ENCODE measurements at places on chromosomes 3 and 15. TPM values are rescaled to one million over a fixed set of nuclear protein-coding genes. Genes with fewer than 3 reads are reported as not detected.
A peak's percentile ranks its signal among the peaks of the same experiment; 100 is the strongest.

The NAALADL2 gene
- 9.1 TPM for total RNA-seq

The ALPK3 gene
- 0.89 TPM for total RNA-seq

The CKMT1B gene
- total RNA-seq, result 74.1 TPM

The GUCA1C gene
- not detected for total RNA-seq

The HRG gene
- total RNA-seq, result not detected

The ARHGEF26 gene
- 49.3 TPM for total RNA-seq

The FAH gene
- total RNA-seq, result 12.5 TPM

The NTRK3 gene
- total RNA-seq, result 7.2 TPM

DNA sequence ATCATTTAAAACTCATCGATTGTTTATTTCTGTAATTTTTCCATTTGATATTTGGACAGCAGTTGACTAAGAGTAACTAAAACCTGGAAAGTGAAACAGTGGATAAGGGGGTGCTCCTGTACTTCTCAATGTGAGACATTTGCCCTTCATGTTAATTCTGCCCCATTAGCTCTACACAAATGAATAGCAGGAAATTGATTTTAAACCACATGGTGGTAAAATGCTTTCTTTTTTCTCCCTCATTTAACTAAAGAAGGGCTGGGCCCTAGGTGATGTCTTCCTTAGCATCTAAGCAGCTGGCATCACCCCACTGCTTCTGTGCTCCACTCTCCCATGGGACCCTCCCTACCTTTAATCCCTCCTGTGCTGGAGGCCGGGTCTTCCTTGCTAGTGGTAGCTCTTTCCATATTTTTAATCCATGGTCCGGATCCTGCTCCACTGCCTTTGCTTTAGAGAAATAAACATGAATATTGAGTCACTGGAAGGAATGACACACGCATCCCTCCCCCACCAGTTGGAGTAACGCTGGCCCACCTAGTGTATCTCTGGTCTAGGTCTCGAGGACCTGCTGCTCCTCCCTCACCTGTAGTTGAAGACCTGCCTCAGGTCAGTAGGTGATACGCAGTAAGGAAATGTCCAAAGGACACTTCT lies 30.2 kb upstream of the LAMP3 start:
- H3K4me3 ChIP-seq, result no peak overlapping the region
- H3K4me1 ChIP-seq, result no peaks in the 10 kb centered on the region
- H3K36me3 ChIP-seq, result no peaks in the 10 kb centered on the region
- no peak overlapping the region for H3K27ac ChIP-seq
- no peaks in the 10 kb centered on the region for H3K27me3 ChIP-seq

DNA sequence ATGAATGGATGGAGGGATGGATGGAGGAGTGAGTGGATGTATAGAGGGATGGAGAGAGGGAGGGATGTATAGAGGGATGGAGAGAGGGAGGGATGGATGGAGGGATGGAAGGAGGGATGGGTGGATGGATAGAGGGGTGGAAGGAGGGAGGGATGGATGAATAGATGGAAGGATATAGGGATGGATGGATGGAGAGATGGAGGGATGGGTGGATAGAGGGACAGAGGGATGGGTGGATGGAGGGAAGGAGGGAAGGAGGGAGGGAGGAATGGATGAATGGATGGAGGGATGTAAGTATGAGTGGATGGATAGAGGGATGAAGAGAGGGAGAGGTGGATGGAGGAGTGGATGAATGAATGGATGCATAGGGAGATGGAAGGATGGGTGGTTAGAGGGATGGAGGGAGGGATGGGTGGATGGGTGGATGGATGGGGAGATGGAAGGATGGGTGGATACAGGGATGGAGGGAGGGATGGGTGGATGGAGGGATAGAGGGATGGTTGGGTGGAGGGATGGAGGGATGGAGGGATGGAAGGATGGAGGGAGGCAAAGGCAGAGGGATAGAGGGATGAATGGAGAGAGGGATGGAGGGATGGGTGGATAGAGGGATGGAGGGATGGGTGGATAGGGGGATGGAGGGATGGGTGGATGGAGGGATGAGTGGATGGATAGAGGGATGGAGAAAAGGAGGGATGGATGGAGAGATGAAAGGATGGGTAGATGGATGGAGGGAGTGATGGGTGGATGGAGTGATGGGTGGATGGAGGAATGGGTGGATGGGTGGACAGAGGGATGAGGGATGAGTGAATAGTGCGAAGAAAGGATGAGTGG lies 313.8 kb downstream of the UACA start:
- H3K27me3 ChIP-seq, result peaks cover 10% of the 10 kb centered on the region
- no peaks in the 10 kb centered on the region for H3K36me3 ChIP-seq
- no peak overlapping the region for H3K4me3 ChIP-seq
- no peak overlapping the region for H3K27ac ChIP-seq

DNA sequence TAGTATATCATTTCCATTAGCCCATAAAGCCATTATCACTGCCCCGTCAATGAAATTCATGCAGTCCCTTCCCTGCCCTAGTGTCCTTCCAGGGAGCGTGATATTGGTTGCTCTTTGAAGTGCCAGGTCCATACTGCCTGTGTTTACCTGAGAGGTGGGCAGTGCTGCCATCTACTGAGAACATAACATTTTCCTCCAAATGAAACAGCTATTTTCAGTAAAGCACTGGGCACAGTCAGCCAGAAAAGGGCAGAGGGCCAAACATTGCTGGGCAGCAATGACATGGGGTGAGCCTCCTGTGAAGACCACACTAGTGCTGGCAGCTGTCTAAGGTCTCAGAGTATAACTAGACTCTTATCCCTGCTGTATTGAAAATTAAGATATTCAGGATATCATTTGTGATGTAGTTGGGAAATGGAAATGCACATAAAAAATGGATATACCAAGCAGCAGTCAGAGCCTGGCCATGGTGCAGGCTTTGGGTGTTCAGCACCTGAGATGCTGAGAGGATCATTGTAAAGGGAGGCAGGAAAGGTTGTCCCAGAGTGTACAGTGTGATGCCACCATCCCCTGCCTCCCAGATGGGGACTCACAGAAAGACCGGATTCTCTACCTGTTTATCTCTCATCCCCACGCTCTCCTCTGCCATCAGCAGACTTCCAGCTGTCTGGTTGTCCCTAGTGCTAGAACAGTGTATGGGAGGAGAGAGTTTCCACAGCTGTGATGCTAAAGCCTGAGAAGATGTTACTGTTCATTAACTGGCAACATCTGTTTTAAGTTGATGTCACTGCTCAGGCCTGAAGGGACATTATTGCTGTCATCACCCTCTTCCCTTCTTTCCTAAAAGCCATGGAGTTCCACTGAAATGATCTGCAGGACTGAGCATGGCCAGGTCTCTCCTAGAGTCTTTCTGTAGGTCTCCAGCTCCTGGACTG lies 108.8 kb downstream of the ARNT2 start:
- no peak for DNase-seq
- peak overlapping the region; percentile 72 for H3K27ac ChIP-seq
- H3K36me3 ChIP-seq, result no peaks in the 10 kb centered on the region
- H3K4me3 ChIP-seq, result no peak overlapping the region
- H3K4me1 ChIP-seq, result peaks cover 2% of the 10 kb centered on the region

GRCh38 chr3:45003406-45003805 lies 22.7 kb upstream of the CLEC3B start:
- H3K36me3 ChIP-seq, result peaks cover 64% of the 10 kb centered on the region
- H3K4me1 ChIP-seq, result peaks cover 12% of the 10 kb centered on the region
- no peak for DNase-seq
- H3K27me3 ChIP-seq, result no peaks in the 10 kb centered on the region
- H3K4me3 ChIP-seq, result no peak overlapping the region
- no peak overlapping the region for H3K27ac ChIP-seq

- H3K4me3 ChIP-seq, result peak overlapping the region; percentile 38
- H3K27me3 ChIP-seq, result peaks cover 74% of the 10 kb centered on the region
- H3K4me1 ChIP-seq, result peaks cover 10% of the 10 kb centered on the region
These were observed 48.5 kb upstream of the CCDC174 start for GRCh38 chr3:14602804-14603644.

DNA sequence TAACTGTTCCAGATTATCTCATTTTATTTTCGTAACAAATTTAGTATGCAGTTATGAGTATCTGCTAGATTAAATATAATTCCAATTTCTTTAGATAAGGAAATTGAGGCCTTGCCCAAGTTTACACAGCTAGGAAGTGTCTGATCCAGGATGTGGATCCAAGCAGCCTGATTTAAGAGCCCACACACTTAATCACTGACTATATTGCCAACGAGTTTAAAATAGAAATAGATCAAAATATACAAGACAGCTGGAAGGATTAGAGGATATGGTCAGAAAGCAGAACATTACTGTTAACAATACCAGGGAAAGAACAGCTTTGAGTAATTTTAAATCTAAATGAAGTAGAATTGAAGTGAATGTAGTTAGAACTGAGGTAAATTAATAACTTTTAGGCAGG lies 215.2 kb downstream of the C3orf38 start:
- H3K27me3 ChIP-seq, result no peaks in the 10 kb centered on the region
- H3K4me3 ChIP-seq, result no peak overlapping the region
- no peaks in the 10 kb centered on the region for H3K36me3 ChIP-seq
- no peak for DNase-seq
- H3K27ac ChIP-seq, result no peak overlapping the region

GRCh38 chr15:60479361-60480110 lies 594 bp upstream of the ICE2 start:
- peak overlapping the region; percentile 78 for H3K4me3 ChIP-seq
- no peak for DNase-seq
- no peaks in the 10 kb centered on the region for H3K27me3 ChIP-seq
- peaks cover 44% of the 10 kb centered on the region for H3K4me1 ChIP-seq
- peak overlapping the region; percentile 95 for H3K27ac ChIP-seq
- H3K36me3 ChIP-seq, result peaks cover 3% of the 10 kb centered on the region

DNA sequence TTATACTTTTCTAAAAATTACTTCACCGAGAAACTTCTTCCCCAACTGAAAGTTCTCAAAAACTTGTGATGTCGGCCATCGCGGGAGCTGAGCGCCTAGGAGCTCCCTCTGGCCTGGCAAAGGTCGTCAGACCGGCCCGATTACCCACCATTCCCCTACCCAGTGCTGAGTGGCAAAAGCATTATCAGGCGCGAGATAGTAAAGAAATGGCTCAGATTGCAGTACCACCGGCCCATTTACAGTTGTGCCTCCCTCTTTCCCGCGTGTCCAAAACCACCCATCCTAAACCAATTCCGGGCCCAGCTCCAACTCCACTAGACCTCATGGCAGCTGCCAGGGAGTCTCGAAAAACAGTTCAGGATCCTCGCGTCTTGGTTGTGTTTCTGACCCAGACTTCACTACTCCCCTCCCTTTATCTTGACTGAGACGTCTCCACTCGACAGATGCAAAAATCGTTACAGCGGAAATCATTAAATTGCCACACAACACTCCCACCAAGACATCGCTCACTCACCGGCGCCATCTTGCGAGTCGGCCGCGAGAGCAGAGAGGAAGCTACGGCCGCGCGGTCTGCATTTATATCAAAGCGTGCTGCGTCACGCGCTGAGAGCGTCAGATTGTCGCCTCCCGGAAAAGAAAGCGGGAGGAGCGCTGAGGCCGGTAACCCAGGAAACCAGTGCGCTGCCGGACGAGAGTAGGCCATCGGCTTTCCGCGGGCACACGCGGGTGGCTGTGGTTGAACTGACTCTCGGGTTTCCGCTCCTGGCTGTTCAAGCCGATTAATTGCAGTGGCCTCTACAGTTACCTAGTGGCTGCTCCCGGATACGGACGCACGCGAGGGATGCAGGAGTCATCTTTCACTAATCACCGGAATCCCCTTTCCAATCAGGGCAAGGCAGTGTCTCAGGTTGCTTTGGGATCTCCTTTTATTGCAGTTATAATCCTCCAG lies at the start of gene RPL22L1:
Gene RPL22L1 (minus strand): TSS at position 551 of the 949 bp plus-strand sequence. CDS start 28 bp downstream, at position 523.
- DNase-seq, result peak; percentile 97
- no peaks in the 10 kb centered on the region for H3K27me3 ChIP-seq
- peaks cover 29% of the 10 kb centered on the region for H3K4me1 ChIP-seq
- peak within 1 kb of the TSS; percentile 89 for H3K27ac ChIP-seq
- peak within 1 kb of the TSS; percentile 76 for H3K4me3 ChIP-seq
- H3K36me3 ChIP-seq, result peaks cover 31% of the 10 kb centered on the region

GRCh38 chr15:85624291-85624801 lies 170.4 kb downstream of the KLHL25 start:
- DNase-seq, result no peak
- peak overlapping the region; percentile 78 for H3K27ac ChIP-seq
- H3K27me3 ChIP-seq, result no peaks in the 10 kb centered on the region
- H3K36me3 ChIP-seq, result peaks cover 12% of the 10 kb centered on the region

DNA sequence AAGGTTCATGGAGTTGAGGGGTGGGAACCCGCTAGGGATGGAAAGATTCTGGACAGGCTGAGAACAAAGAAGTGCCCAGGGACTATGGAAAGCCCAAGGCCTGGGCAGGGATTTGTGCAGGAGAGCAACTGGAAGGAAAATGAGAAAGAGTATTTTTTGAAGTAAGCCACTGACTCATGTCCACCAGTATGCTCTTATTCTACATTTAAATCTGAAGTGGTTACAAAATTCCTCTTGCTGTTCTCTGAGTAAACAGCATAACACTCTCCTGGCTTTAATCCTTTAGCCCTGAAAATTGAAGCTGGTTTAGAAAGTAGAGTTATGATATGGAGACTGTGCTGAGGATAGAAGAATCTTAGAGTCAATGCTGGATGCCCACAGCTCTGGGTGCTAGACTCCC lies 165.2 kb downstream of the ISL2 start:
- no peak for DNase-seq
- no peak overlapping the region for H3K4me3 ChIP-seq
- no peaks in the 10 kb centered on the region for H3K4me1 ChIP-seq
- H3K36me3 ChIP-seq, result peaks cover 9% of the 10 kb centered on the region

GRCh38 chr3:73350996-73351395 lies 273.7 kb downstream of the PDZRN3 start:
- H3K36me3 ChIP-seq, result no peaks in the 10 kb centered on the region
- H3K27ac ChIP-seq, result no peak overlapping the region
- no peaks in the 10 kb centered on the region for H3K27me3 ChIP-seq
- no peak overlapping the region for H3K4me3 ChIP-seq
- no peak for DNase-seq

DNA sequence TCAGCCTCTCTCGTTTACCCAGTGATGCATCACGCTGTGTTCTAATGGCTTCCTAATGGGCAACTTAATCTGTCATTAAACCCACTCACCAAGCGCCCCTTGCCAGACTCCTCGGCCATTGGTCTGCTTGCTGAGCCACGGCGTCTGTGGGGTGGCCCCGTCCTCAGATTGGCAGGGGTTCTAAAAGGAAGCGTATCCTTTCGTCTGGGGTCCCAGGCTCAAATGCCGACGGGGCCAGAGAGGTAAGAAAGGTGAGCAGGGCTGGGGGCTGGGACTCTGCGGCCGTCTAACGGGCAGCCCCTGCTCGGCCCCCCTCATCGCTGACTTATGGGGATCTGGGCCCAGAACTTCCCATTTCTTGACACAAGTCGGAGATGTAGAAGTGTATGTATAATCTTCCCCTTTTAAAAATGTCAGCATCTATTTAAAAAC lies 315.1 kb upstream of the PROK2 start:
- peak overlapping the region; percentile 30 for H3K4me3 ChIP-seq
- DNase-seq, result no peak
- peaks cover 18% of the 10 kb centered on the region for H3K4me1 ChIP-seq
- peaks cover 15% of the 10 kb centered on the region for H3K27me3 ChIP-seq
- H3K36me3 ChIP-seq, result no peaks in the 10 kb centered on the region

GRCh38 chr3:141305436-141305835 lies 62.9 kb upstream of the ZBTB38 start:
- H3K4me3 ChIP-seq, result no peak overlapping the region
- H3K27ac ChIP-seq, result no peak overlapping the region
- H3K36me3 ChIP-seq, result no peaks in the 10 kb centered on the region
- no peaks in the 10 kb centered on the region for H3K27me3 ChIP-seq

Data from suprapubic skin (tissue), 4 donors.